ENCODE measurements at places on chromosomes 6 and 20. TPM values are rescaled to one million over a fixed set of nuclear protein-coding genes. Genes with fewer than 3 reads are reported as not detected.
A peak's percentile ranks its signal among the peaks of the same experiment; 100 is the strongest.

- no peaks in the 10 kb centered on the region for H3K36me3 ChIP-seq
- no peaks in the 10 kb centered on the region for H3K4me1 ChIP-seq
- no peaks in the 10 kb centered on the region for H3K27me3 ChIP-seq
Observed at GRCh38 chr20:23132293-23132929, 46.3 kb upstream of the CD93 start.

Gene PRRT1
- total RNA-seq = 0.52 TPM

DNA sequence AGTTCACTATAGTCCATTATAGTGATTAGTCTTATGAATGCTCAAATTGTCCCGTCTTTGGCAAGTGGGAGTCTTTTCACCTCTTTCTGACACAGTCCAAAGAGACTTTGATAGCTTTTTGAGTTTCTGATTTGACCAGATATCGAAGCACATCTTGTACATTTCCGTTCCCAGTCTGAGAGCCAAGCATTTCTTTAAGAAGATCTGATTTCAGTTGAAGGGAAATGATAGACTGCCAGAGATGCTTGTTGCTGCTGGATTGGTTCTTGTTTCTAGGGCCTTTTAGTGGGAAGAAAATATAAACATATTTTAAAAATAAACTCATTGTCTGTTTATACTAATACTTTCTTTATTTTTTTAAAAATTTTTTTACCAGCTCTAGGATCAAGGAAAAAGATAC is 54.1 kb upstream of the IER3 start:
- no peak overlapping the region for H3K4me3 ChIP-seq
- no peaks in the 10 kb centered on the region for H3K4me1 ChIP-seq
- no peaks in the 10 kb centered on the region for H3K36me3 ChIP-seq
- no peak for DNase-seq
- no peak overlapping the region for H3K27ac ChIP-seq
- H3K27me3 ChIP-seq = no peaks in the 10 kb centered on the region

GRCh38 chr20:54345301-54345724 is 130.1 kb upstream of the DOK5 start:
- no peak overlapping the region for H3K27ac ChIP-seq
- H3K4me3 ChIP-seq = no peak overlapping the region
- H3K36me3 ChIP-seq = no peaks in the 10 kb centered on the region
- peaks cover 7% of the 10 kb centered on the region for H3K4me1 ChIP-seq
- H3K27me3 ChIP-seq = no peaks in the 10 kb centered on the region
- DNase-seq = no peak

GRCh38 chr20:23870461-23870860 is 9.1 kb downstream of the CST5 start:
- no peak overlapping the region for H3K4me3 ChIP-seq
- H3K27me3 ChIP-seq = no peaks in the 10 kb centered on the region
- H3K27ac ChIP-seq = no peak overlapping the region
- no peaks in the 10 kb centered on the region for H3K36me3 ChIP-seq
- H3K4me1 ChIP-seq = no peaks in the 10 kb centered on the region

Gene CALHM6
- total RNA-seq = 1.9 TPM

DNA sequence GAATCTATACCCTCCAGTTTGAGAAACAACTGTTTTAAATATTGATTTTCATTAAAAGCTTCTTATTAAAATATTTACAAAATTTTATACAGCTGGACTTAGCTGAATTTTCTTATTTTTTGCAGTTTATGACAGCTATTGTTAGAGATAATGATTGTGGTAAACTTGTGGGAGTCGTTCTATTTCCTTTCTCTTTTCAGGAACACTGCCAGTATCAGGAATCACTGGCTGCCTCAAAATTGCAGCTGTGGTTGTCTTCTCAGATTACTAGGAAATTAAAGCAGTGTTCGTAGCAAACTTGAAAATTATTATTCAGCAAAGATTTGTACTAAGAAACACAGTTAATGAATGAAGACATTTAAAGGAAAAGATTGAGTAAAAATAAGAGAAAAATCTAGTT is 311.0 kb downstream of the CENPW start:
- no peak overlapping the region for H3K4me3 ChIP-seq
- H3K36me3 ChIP-seq = no peaks in the 10 kb centered on the region
- no peak overlapping the region for H3K27ac ChIP-seq
- no peak for DNase-seq

Gene FAM217A
- total RNA-seq = 1.3 TPM

- no peak for DNase-seq
- no peaks in the 10 kb centered on the region for H3K36me3 ChIP-seq
- no peaks in the 10 kb centered on the region for H3K27me3 ChIP-seq
- H3K27ac ChIP-seq = no peak overlapping the region
Observed at GRCh38 chr20:35823937-35824336, 52.1 kb downstream of the PHF20 start.

DNA sequence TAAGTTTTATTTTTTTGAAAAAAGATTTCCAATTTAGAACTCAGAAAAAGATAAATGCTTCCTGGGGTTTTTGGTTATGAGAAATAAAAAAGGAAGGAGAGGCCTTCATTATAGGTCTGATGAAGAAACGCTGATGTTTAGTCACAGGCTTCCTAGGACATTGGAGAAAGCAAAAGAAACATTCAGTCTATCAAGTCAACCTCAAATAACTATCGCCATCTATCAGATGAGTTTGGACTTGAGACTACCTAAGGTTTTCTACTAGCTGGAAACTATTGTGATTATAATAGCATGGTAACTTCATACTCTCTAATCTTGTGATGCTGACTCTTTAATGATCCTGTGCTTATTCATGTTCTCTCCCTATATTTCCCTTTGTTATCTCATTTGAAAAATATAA is 171.3 kb downstream of the TPBG start:
- no peaks in the 10 kb centered on the region for H3K4me1 ChIP-seq
- no peak overlapping the region for H3K4me3 ChIP-seq
- no peak overlapping the region for H3K27ac ChIP-seq
- no peak for DNase-seq

Gene PLA2G7
- not detected for total RNA-seq

DNA sequence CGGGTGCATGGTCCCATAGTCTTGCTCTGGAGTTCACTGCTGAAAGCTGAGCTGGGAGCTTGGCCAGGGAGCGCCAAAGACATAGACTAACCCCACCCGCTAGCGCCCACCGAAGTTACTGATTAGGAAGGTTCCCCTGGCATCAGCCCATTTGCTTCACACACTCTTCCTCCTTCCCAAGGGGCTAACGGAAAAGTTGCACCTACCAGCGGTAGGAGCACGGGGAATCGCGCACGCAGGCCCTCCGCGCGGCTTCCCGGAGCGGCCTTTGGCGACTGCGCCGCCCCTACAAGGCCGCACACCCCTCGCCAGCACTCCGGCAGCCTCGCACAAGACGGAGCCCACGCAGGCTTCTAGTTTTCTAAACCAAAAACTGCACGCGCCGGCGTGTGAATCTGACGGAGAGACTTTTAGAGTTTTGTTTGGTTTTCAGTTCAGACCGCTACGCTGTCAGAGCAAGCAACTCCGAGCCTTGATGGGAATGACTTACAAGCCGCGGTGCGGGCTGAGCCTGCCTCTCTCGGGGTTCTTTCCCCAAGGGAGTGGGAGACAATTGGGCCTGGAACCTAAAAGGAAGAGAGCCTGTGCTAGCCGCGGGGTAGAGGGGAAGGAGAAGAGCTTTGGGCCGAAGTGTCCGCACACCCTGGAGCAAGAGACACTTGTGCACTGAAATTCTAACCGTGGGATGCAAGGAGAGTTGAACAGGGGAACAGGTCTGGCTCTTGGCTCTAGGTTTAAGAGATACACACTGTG is 891 bp upstream of the POU3F2 start:
- no peak overlapping the region for H3K27ac ChIP-seq
- H3K4me3 ChIP-seq = peak overlapping the region; percentile 18
- no peaks in the 10 kb centered on the region for H3K36me3 ChIP-seq
- H3K4me1 ChIP-seq = peaks cover 12% of the 10 kb centered on the region

Gene CTSZ
- total RNA-seq = 34.9 TPM

DNA sequence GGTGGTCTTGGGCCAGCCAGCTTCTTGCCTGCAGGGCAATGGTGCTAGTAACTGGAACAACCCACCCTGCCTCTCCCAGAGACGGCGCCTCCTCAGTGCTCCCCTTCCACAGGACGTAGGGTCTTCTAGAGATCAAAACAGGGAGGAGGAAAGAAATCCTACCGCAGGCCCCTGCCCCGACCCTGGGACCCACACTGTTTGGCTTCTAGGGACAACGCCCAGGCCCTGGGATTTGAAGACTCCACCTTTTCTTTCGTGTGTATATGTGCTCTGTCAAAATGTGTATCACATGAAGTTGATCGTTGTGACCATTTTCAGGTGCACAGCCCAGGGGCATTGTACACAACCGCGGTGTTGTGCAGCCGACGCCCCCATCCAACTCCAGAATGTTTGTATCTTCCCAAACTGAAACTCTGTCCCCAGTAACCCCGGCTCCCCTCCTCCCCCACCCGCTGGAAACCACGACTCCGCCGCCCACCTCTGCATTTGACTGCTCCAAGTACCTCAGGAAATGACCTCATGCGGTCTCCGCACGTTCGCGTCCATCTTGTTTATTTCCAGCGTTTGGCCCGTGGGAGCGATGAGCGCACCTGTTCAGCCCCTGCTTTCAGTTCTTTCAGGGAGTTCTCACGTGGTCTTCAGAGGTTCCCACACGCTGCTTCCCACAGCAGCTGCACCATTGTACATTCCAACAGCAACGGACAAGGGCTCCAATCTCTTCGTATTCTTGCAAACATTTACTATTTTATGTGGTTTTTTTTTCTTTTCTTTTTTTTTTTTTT is 3.4 kb upstream of the BHLHE23 start:
- no peaks in the 10 kb centered on the region for H3K36me3 ChIP-seq
- no peaks in the 10 kb centered on the region for H3K27me3 ChIP-seq
- no peak overlapping the region for H3K4me3 ChIP-seq
- H3K27ac ChIP-seq = no peak overlapping the region
- no peak for DNase-seq

Gene RNF144B
- total RNA-seq = 18.7 TPM

Gene ZNF831
- 0.04 TPM for total RNA-seq

GRCh38 chr6:121880831-121881230 is 445.4 kb downstream of the GJA1 start:
- no peak overlapping the region for H3K27ac ChIP-seq
- H3K27me3 ChIP-seq = no peaks in the 10 kb centered on the region
- DNase-seq = no peak
- H3K36me3 ChIP-seq = no peaks in the 10 kb centered on the region

GRCh38 chr6:167208819-167209576 is 51.2 kb upstream of the GPR31 start:
- no peak overlapping the region for H3K4me3 ChIP-seq
- no peaks in the 10 kb centered on the region for H3K36me3 ChIP-seq
- no peaks in the 10 kb centered on the region for H3K27me3 ChIP-seq
- no peaks in the 10 kb centered on the region for H3K4me1 ChIP-seq
- H3K27ac ChIP-seq = no peak overlapping the region
- DNase-seq = no peak

DNA sequence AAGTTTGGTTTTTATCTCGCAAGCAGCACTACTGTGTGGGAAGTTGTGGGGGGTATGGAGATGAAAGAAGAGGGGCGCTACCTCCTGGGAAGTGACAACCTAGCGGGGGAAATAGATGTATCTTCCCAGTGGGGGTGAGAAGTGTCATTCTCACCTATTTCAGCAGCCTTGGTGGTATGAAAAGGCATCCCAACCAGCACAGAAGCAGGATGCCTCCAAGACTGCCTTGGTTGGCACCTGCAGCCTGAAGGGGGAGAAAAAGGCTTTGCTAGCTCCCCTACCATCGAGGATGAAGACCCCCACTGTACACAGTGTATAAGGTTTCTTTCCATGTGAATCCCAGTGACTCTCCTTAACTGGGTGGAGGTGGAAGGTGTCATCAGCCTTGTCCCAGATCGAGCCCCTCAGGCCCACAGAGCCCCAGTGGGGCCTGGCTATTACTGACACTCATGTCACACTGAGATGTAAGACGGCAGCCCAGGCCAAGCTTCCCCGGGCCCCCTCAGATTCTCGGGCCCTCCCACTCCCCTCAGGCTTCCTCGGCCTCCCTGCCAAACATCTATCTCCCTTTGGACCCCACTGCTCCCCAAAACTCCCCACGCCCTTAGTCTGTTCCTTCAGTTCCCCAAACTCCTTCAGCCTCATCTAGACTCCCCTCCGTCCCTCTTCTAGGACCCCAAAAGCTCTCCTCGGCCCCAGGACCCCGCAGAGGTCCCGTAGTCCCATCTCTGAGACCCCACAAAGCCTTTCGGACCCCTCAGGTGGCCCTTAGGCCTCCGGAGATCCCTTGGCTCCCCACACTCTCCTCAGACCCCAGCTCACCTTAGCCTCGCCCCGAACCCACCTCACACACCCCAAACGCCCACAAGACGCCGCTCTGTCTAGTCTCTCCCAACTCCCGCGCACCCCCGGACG is 688 bp downstream of the COMMD7 start:
- DNase-seq = peak; percentile 32
- no peaks in the 10 kb centered on the region for H3K36me3 ChIP-seq
- peak overlapping the region; percentile 80 for H3K4me3 ChIP-seq
- no peaks in the 10 kb centered on the region for H3K27me3 ChIP-seq
- H3K4me1 ChIP-seq = no peaks in the 10 kb centered on the region
- H3K27ac ChIP-seq = peak overlapping the region; percentile 82

GRCh38 chr20:35171753-35172433 is at the start of gene PROCR:
Gene PROCR, plus strand, starts transcription at chr20:35172072. Its CDS starts 83 bp downstream, at chr20:35172155.
- no peaks in the 10 kb centered on the region for H3K27me3 ChIP-seq
- no peaks in the 10 kb centered on the region for H3K36me3 ChIP-seq
- peak within 1 kb of the TSS; percentile 16 for H3K4me3 ChIP-seq
- H3K4me1 ChIP-seq = no peaks in the 10 kb centered on the region
- H3K27ac ChIP-seq = peak within 1 kb of the TSS; percentile 66
- DNase-seq = peak; percentile 74

Gene HLA-F
- 12.1 TPM for total RNA-seq

DNA sequence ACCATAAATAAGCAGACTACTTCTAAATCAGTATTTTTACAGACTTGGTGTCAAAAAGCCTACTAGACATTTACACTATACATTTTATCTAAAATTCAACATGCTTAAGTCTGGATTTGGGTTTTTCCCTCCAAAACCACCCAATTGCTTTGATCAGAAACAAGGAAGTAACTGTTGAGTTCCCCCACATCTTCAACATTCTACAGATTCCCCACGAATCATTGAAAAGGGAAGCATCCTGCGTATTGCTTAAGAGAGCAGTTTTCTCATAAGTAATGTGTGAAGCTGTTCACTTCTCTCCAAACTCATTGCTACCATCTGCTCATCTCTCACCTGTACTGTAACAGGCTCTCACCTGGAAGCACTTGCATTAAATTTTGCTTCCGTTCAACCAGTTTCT is 36.4 kb upstream of the RNF144B start:
- no peaks in the 10 kb centered on the region for H3K36me3 ChIP-seq
- no peaks in the 10 kb centered on the region for H3K27me3 ChIP-seq
- no peak for DNase-seq

- H3K4me3 ChIP-seq = no peak overlapping the region
- H3K27ac ChIP-seq = no peak overlapping the region
- no peaks in the 10 kb centered on the region for H3K27me3 ChIP-seq
- no peaks in the 10 kb centered on the region for H3K4me1 ChIP-seq
Observed at GRCh38 chr6:112289038-112289566, 34.7 kb upstream of the LAMA4 start.
